ENCODE measurements at places on chromosomes 5 and 9.

DNA sequence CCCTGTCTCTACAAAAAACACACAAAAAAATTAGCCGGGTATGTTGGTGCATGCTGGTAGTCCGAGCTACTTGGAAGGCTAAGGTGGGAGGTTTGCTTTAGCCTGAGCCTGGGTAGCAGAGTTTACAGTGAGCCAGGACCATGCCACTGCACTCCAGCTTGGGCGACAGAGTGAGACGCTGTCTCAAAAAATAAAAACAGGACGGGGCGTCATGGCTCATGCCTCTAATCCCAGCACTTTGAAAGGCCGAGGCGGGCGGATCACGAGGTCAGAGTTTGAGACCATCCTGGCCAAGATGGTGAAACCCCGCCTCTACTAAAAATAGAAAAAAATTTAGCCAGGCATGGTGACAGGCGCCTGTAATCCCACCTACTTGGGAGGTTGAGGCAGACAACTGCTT is 40.3 kb downstream of the UBE2D2 start:
- DNase-seq: no peak

DNA sequence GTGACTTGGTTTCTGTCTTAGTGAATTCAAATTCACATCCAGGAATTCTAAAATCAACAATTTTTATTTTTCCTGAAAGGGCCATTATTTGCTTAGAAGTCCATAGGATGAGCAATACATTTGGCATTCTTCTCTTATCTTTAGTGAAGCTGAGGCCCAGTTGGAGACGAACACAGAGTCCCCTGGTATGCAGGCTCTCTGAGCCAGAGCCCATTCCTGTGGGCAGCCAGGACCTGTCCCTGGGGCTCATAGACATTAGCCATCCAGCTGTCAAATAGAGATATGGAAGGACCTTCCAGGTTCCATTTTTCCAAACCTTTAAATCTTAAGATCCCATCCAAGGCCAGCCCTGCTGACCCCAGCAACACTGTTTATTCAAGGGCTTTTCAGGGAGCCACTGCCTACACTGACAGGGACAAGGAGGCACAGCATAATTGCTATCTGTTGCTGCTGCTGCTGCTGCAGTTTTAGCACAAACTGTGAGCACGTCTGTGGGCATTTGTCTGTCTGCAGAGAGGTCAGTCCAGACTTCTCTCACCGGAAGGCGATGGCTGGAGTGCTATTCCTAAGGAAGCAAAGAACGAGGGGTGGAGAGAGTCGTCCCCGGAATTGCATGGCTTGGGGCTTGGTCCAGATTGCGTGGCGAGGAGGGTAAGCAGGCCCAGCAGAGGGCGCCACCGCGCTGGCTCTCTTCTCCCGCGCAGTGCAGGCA is 639.0 kb downstream of the CCDC171 start:
- DNase-seq: peak; percentile 84

GRCh38 chr5:123803359-123803758 is 291.4 kb downstream of the CSNK1G3 start:
- DNase-seq: no peak

GRCh38 chr9:99822109-99822805 is 572 bp downstream of the NR4A3 start:
- DNase-seq: no peak

GRCh38 chr5:124161266-124161665 is 585.2 kb downstream of the ZNF608 start:
- no peak for DNase-seq

- DNase-seq: no peak
Observed at GRCh38 chr9:19985081-19985480, 196.2 kb upstream of the SLC24A2 start.

- DNase-seq: no peak
Observed at GRCh38 chr5:45627076-45627656, 69.0 kb downstream of the HCN1 start.

DNA sequence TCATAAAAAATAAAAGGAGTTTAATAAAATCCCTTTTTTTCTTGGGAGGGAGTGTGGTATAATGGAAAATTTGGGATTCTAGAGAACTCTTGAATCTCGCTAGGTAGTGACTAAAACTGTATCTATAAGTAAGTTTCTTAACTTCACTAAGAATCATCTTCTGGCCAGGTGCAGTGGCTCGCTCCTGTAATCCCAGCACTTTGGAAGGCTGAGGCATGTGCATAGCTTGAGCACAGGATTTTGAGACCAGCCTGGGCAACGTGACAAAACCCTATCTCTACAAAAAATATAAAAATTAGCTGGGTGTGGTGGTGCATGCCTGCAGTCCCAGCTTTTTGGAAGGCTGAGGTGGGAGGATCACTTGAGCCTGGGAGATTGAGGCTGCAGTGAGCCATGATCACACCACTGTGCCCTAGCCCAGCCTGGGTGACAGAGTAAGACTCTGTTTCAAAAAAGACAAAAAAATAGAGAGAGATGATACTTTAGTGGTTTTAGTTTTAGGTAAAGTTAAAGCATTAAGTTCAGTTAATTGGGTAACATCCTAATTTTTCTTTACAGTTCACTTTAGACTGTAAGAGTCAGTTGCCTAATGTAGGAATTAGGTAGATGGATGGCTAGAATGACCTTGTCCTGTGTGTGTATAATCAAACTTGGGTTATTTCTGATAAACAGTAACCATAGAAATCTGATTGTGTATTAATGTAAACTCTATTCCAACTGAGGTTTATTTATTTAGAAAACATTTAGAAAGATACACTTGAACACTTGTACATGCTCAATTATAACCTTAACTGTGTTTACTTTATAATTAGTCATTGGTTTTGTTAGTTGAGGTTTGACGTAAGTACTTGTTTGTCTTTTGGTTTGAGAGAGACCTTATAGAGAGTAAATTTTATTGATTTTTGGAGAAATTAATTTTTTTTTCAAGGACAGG is 17.8 kb downstream of the UNC13B start:
- no peak for DNase-seq

DNA sequence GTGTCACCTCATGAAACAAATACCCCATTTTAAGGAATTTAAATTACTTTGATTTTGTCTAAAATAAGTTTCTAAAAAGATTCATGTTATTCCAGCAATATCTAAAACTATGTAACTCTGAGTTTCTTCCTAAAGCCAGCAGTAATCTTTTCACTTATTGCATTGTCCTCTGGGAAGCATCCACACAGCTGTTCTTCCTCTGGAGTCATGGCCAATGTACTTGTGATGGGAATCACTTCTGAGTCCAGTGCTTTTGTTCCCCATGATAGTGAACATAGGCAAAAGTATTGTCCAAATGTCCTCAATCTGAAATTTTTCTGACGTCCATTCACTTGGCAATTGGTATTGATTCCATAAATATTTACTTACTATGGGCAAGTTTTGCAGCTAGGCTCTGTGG is 125.0 kb downstream of the STARD4 start:
- no peak for DNase-seq

DNA sequence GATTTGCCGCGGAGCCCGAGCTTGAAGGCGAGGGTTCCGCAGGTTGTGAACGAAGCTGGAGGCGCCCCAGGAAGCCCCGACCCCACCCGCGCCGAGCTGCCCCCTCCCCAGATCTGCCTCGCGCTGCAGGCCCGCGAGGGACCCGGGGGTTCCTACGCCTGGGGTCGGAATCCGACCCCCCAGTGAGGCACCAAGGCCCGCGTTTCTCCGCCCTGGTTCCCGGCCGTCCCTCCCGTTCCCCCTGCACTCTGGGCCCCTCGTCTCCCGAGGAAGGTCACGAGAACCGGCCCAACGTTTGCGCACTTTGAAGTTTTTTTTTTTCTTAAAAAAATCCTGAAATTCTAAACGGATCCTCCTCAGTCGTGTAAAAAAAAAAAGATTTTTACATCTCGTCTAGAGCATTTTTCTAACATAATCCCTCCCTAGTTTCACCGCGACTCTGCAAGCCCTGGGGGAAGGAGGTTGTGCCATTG is 880 bp upstream of the GFPT2 start:
- no peak for DNase-seq

- no peak for DNase-seq
Observed at GRCh38 chr5:131776450-131776849, 20.4 kb downstream of the FNIP1 start.

DNA sequence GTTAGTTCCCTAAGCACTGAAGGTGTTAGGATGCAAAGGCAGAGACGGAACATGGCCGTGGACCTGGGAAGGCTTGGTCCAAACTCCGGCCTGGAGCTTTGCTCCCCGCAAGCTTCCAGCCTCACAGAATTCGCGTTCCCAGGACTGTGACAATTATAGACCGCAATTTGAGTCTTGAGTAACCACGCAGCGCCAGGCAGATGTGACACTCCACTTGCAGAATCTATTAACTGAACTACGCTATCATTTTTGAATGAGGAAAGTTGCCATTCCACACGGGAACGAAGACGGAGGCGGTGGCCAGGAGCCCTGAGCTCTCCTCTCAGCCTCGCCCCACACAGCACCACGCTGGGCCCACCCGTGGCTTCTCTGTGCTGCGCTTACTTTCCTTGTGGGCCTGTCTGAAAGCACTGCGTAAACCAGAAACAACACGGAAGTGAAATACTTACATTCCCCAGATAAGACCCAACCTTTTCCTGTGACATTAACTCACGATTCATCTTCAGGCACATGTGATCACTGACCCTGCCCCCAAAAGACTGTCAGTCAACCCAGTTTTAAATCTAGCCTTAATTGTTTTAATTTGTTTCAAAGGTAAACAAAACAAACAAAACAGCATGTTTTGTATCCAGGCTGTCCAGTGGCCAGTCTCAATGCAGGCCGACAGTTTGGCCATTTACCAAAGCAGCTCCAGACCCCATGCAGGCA is 16.1 kb upstream of the COL5A1 start:
- no peak for DNase-seq

- DNase-seq: no peak
Observed at GRCh38 chr5:32190095-32190494, 16.0 kb upstream of the GOLPH3 start.

DNA sequence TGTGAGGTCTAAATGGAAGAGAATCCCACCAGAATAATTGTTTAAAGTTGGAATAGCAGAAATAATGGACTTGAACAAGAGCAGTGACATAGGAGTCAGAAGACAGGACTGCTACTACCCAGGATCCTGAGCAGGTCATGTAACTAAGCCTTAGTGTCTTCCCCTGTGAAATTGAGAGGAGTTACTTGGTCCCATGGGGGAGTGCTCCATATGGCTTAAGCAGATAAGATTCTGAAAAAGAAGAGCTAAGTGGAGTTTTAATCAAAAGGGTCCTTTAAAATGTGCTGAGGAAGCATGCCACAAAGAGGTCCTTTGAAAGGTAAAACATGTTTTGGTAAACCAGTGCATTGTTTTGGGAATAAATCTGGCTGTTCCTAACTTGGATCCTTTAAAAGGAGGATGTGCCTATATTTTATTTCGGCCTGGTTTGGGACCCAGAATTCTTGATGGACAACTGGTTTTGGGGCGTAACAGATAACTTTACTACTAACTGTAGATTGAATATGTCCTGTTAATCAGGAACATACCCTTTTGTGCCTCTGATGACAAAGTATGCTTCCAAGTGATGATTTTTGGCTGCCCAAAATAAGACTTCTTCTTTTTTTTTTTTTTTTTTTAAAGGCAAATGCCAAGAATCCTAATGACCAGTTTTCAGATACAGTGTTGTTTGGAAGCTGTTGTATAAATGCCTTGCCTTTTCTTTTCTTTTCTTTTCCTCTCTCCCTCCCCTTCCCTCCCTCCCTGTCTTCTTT is 5.7 kb downstream of the RCL1 start:
- no peak for DNase-seq

GRCh38 chr5:67202828-67203227 is 6.2 kb upstream of the CD180 start:
- no peak for DNase-seq

DNA sequence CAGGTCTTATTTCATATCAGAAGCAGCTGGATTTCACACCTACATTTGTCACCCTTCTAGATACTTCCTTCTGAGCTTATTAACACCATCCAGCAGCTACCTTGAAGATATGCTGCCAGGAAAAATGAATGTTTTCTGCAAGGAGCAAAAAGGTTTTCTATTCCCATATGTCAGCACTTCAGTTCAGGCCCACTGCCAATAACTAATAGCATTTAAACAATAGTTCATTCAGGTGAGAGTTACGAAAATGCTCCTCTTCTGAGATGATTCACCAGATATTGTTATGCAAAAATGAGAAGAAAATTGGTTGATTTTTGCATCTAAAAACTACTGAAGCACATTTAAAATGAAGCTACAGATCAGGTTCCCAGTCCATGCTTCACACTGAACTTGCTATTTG is 56.4 kb upstream of the ISL1 start:
- no peak for DNase-seq

GRCh38 chr5:56815658-56816545 is 553 bp downstream of the MAP3K1 start:
- DNase-seq: no peak

DNA sequence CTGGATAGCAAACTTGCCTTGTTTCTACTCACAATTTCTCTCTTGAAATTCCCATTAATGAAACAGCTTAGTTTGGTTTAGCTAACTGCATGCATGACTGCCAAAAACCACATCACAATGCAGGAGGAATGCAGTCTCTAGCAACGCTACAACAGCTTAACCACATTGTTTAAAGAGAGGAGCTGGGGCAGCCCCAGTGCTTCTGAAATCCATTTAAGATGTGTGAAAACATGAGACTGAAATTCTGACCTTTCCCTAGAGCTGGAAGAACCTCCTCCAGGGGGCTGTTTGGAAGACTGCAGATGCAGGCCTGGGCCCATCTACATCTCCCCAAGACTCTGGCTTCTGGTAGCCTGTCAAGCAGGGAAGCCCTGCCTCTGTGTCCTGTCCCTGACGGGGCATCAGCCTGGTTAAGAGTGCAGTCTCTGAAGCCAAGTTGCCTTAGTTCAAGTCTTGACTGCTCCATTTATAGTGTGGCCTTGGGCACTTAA is 157.1 kb downstream of the ZNF462 start:
- peak; percentile 90 for DNase-seq

- DNase-seq: no peak
Observed at GRCh38 chr5:6634306-6634705, 1.1 kb downstream of the SRD5A1 start.

DNA sequence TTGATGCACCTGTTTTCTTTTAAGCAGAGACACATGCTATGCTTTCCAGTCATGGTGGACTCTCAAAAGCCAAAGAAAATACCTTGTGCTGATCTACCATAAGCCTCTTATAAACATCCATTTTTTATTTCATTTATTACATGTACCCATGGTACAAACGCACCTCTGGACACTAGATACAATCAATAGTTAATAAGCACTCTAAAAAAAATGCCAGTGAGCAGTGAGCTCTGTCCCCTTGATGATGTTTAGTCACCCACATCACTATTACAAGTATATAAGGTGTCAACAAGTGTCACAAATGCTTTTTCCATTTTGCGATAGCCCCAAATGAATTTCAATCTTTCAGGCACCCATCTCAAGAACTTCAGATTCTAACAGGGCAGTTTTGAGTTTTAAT is 5.9 kb downstream of the KLF4 start:
- DNase-seq: no peak

DNA sequence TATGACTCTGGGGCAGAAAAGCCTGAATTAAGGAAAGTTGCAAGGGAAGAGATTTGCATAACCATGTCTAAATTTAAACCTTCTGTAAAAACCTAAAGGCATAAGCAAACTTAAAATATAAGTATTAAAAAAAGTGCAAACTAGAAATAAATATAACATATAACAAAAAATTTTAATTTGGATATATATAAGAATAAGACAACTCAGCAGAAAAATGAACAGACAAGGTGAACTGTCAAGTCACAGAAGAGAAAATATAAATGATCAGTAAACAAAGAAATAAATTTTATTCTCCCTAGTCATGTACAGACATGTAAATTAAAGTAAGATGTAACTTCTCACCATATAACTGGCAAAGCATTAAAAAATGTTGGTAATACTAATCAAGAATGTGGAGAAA is 37.0 kb downstream of the C5orf22 start:
- no peak for DNase-seq

- DNase-seq: no peak
Observed at GRCh38 chr9:34574571-34574970, 15.0 kb downstream of the CNTFR start.

Measured in non-pigmented ciliary epithelial cell (primary cell).